ENCODE measurements at places on chromosomes 7 and 10. TPM values are rescaled to one million over a fixed set of nuclear protein-coding genes. Genes with fewer than 3 reads are reported as not detected.

DNA sequence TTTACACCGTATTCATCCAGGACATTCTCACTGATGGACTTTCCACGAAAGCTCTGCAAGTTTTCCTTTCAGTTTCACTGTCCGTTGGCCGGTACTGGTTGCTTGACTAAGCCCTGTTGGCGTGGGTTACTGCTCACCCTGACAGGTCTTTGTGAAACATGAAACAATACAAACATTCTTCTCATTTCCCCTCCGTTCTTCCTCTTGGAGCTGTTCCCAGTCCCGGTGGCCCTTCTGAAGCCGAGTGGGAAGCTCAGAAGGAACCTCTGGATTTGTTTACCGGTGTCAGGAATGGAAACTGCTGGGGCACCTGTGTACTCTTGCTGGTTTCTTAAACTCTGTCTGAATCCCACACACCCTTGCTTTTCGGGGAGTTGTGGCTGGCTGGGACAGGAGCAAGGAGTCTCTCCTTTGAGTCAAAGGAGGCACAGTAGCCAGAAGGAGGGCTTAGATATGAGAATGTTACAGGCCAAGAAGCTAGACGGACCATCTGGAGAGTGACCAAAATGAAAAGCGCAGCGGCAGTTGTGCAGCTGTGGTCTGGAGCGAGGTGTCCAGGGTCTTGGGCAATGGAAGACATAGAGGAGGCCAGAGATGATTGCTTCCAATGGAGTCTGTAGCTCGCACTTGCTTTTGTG is 45.7 kb downstream of the LYZL2 start:
- DNase-seq, result peak; percentile 88

CPA4 gene
- total RNA-seq, result 29.6 TPM

PLAU gene
- 21.6 TPM for total RNA-seq

PGAM1 gene
- total RNA-seq, result 107 TPM

All from fibroblast of the aortic adventitia (primary cell).